Non-pigmented ciliary epithelial cell (primary cell): ENCODE measurements at places on chromosomes 12 and 14.

- no peak for DNase-seq
Measured at GRCh38 chr12:78501825-78502224, 362.7 kb upstream of the SYT1 start.

DNA sequence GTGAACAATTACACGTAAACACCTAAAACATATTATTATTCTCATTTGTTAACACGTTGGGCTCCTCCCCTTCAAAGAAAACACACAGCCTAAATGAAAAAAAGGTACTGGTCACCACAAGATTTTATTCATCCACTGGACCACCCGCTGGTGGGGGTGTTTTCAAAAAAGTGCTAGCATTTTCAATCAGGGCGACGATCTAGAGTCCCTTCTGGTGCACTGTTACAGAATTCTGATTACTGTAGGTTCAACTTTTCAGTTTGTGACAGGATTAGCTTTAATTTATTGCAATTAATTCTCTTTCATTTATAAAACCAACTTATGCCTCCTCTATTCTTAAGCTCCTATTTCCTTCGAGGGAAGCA lies 443 bp downstream of the MAGOHB start:
- DNase-seq: no peak

GRCh38 chr14:34965912-34966311 lies 16.9 kb upstream of the SRP54 start:
- no peak for DNase-seq

DNA sequence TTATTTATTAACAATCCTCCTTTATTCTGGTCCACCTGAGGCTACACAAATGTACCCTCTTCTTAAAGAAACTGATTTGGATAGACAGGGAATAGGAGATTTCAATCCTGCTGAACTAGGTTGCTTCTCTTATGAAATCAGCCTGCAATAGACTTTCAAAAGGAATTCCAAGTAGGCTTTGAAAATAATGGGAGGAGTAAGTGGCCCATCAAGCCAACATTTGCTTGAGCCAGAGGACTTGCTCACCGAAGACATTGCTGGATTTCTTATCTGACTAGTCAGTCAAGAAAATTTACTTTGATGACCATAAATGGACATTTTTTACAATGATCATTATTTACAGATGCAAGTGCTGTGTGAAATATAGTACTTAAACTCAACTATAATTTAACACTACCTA lies 82.8 kb upstream of the RASSF8 start:
- no peak for DNase-seq
